MG63 (cell line): ENCODE measurements at places on chromosomes 2 and 18.

DNA sequence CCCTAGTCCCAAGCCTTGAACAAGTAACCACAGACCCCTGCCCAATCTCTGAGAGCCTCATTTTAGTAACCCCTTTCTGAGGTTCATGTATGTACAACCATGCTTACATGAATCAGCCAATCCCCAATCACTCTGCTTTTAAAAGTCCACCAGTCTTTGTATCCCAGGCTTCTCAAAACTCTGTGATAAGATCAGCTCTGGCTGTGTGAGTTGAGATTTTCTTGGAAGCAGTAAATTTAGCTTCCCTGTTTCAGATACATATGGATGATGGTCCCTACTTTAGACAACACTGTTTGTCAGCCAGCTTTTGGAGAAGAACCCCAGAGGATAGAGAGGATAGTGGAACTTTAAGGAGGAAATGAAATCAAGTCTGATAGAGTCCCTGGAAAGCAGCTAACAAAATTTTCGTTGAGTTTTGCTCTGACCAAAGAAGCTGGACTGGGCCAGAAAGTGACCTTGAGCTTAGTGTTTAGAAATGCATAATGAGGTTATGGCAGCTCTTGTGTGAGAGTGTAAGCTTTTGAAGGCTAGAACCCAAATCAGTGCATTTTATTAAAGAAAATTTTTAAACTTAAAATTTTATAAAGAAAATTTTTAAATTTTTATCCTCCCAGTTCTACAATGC lies 3.7 kb downstream of the ADNP2 start:
- no peak for DNase-seq

GRCh38 chr2:9187620-9188214 lies 18.9 kb upstream of the ASAP2 start:
- DNase-seq = no peak

DNA sequence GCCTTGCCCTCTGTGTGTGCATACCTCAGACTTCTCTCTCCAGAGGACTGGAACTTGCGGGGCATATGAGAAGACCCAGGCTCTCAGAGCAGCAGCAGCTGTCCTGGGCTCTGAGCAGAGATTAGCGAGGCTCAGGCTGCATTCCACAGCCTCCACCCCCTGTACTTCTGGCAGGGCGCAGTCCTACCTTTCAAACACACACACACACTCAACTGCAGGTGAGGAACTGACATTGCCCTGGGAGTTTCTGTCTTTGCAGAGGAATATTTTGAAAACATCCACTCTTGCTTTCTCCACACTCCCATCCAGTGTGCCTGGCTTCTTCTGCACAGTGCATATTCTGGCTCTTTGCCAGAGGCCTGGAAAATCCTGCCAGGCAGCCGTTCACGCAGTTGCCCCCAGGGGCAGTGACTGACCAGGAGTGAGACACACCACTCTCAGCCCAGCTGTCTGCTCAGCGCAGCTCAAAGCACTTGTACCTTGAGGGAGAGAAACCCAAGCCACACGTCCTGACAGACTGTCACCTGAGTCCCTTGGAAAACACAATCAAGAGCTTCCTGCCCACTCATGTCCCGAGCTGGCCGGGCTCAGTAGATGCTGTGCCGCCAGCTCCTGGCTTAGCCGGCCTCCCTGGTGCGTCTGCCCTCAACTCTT lies 460.8 kb downstream of the RNF144A start:
- DNase-seq = no peak

DNA sequence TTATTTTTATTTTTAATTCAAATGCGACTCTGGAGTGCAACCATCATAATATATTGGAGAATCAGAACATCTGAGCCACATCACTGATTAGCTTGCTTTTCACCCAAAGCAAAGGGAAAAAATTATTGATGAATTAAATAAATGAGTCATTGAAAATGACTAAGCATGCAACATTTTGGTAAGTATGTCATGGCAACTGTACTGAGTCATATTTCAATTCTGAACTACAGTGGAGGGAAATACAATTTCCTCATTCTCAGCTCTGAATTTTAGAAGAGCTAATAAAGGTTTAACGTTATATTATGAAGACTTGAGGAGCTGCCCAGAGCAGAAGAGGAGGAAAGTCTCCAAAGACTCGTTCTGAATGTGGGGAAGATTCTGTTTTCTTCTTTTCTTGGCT lies 89.6 kb upstream of the CCDC68 start:
- DNase-seq = no peak

GRCh38 chr2:217639481-217639880 lies 363.3 kb downstream of the TNS1 start:
- no peak for DNase-seq

DNA sequence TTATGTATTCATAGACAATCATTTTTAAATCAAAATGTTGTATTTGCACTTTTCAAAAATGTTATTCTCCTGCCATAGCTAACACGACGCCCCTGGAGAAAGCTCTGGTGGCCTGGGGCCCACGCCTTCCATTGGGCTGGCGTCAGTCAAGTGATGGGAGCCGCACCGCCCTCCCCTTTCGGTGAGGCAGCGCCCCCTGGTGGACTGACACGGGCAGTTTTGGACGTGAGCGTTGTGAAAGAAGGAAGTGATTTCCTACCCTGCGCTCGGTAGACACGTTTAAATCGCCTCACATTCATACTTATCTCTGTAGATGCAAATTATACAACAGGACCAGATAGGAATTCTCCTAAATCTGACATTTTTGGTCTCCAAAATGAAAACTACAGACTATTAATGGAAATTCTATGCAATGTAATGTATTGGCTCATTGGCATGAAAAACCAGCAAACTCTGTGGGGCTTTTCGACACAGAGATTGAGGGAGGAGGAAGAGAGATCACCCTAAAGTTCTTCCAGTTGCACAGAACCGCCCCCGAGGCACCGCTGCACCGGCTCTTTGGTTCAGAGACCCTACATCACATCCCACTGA lies 326.2 kb upstream of the SOX11 start:
- DNase-seq = peak; percentile 60

DNA sequence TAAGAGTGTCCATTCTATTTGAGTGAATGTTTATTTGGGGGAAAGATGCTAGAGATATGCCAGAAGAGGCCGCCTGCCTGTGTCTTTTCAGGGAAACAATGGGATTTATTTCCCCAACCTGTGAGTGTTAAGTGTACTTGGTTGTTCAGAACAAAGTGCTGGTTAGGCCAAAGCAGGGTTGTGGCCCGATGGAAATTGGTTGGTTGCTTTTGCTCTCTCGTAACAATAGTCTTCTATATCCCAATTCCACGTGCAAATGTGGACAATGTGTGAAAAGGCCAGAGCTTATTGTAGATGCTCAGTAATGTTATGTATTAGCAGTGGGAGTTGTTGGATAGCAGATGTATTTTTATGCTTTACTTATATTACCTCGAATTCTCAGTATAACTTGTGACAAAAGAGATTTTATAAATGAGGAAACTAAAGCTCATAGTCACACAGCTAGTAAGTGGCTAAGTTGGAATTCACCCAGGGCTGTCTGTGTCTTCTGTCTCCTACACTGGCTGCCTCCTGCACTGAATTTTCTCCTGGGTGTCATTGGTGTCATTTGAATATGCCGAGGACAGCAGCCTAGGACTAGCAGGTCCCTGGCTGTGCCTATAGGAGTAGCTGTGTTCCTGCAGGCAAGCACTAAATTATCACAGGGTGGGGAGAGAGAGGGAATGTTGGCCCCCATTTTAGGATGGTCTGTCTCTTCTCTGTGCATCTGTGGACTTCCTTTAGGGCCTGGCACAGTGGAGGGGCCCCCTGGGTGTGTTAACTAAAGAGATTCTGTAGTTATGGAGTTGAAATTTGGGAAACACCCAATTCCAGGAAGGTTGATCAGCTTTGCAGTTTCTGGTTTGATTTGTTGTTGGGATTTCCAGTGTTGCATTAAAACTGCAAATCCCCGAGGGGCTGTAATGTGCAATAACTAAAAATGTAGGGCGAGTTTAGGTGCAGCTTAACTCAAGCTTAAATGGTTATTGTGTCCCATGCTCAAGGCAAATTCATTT lies 21.6 kb downstream of the GPD2 start:
- no peak for DNase-seq
